ENCODE measurements at places on chromosomes 3 and 15.

GRCh38 chr15:38217191-38217595 lies 35.4 kb upstream of the SPRED1 start:
- peak; percentile 31 for DNase-seq

DNA sequence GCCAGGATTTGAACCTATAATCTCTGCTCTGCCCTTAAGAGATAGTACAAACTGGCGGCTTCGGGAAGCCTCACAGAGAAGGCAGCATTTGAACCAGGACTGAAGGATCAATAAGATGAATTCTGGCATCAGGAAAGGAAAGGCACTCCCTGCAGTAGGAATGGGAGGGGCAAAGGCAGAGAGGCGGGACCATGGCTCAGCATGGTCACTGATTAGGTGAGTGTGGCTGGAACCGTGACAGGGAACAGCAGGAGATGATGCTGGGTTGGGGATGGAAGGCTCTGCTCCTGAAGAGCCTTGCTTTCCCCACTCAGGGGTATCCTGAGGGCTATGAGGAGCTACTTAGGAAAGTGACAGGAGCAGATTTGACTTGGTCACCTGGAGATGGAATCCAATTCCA lies 158.5 kb downstream of the FEZF2 start:
- DNase-seq: no peak

DNA sequence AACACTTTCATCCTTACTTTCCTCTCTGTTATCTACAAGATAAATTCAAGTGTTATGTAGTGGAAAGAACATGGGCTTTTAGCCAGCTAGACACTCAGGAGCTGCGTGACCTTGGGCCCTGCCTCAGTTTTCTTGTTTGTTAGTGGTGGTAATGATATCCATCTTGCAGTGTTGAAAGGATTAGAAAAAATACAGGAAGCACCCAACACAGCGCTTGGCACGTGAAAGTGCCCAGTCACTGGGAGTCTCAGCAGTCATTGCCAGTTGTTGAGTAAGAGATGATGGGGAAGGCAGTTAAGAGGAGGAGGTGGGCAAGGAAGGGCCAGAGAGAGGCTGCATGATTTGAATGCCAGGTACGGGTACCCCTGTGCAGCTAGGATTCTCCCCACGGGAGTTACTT lies 5.3 kb downstream of the PDIA5 start:
- DNase-seq: no peak

GRCh38 chr15:39789736-39790135 lies 7.1 kb upstream of the FSIP1 start:
- DNase-seq: no peak

DNA sequence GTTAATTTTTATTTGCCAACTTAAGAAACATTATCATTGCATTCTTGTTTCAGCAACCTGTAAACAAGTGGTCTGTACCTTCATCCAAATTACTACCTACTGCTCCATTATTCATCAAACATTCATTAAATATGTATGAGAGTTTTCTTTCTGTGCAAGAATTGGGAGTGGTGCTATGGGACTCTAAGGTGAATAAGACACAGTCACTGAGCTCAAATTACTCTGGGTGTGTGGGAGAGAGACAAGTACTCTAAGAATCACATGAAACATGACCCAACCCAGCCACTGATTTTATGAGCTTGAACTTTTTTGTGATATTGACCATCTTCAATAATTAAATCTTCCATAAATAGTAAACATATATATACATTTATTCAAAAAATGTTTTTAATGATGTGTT lies 227.2 kb upstream of the TP63 start:
- DNase-seq: no peak

DNA sequence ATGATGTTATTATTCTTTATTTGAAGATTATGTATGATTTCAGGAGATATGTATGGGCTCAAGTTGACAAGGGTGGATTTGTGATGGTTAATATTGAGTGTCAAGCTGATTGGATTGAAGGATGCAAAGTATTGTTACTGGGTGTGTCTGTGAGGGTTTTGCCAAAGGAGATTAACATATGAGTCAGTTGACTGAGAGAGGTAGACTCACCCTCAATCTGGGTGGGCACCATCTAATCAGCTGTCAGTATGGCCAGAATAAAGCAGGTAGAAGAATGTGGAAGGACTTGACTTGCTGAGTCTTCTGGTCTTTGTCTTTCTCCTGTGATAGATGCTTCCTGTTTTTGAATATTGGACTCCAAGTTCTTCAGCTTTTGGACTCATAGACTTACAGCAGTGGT lies 973.7 kb downstream of the MCTP2 start:
- DNase-seq: no peak

DNA sequence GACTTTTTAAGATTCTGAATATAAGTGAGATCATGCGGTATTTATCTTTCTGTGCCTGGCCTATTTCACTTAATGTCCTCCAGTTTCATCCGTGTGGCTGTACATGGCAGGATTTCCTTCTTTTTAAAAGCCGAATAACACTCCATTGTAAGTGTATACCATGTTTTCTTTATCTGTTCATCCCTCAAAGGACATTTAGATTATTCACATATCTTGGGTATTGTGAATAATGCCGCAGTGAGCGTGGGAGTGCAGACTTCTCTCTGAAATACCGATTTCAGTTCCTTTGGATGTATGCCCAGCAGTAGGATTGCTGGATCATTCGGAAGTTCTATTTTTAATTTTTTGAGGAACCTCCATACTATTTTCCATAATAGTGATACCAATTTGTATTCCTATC lies 136.1 kb downstream of the APBA2 start:
- no peak for DNase-seq

DNA sequence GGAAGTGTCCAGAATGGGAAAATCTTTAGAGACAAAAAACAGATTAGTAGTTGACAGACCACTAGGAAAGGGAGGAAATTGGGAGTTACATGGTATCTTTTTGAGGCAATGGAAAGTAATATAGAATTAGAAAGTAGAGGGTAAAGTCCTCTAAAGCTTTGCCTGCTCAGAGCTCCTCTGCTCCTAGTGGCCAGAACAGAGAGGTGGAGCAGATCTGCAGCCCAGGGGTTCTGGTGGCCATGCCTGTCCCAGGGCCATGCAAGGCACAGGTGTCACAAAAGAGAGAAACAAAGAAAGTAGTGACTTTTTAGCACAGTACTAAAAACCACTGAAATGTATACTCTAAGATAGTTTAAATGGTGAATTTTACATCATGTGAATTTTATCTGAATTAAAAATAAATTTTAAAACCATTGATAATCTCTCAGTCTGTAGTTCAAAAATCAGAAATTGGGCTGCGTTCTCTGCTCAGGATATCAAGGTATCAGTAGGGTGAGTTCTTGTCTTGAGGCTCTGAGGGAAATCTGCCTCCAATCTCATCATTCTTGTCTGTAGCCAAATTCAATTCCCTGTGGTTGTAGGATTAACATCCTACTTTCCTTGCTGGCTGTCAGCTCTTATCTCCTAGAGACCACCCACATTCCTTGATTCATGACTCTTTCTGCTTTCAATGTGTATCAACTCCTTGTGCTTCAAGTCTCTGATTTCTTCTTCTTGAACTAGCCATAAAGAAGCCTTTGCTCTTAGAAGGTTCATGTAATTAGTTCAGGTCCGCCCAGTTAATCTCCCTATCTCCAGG lies 23.6 kb downstream of the PYGO1 start:
- no peak for DNase-seq

DNA sequence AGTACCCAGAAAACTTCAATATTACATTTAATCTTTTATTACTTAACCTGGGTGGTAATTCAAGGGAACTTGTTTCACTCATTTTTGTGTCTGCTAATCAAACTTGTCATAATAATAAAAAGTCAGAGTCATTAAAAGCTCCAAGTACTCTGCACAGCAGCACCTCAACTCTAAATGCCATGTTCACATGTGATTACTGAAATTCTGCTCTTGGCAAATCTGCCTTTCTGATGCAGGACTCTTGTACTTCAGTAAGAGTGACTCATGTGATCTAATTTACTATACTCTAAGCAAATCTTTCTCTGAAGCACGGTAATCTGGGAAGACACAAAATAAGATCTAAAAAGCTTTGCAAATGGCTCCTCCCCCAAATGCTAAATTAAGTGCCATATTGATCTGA lies 6.4 kb downstream of the ROBO1 start:
- DNase-seq: no peak

DNA sequence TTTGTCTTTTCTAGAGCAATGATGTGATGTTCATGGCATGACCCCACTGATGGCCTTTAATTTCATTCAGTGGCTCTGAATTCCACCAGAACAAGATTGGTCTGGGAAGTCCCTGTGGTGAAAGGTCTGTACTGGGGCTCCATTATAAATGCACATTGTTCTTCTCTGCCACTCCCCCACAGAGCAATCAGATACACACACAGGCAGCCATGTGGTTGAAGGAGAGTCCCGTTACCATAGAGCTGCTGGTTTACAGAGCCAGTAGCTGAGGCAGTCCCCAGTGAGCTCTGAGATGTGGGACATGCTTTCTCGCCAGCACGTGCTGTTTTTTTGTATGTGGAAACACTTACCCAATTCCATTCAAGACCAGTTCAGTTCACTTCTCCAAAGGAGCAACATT lies 172.7 kb upstream of the TRIM42 start:
- no peak for DNase-seq

- DNase-seq: no peak
Measured at GRCh38 chr3:141699897-141700296, 38.2 kb upstream of the RNF7 start.

DNA sequence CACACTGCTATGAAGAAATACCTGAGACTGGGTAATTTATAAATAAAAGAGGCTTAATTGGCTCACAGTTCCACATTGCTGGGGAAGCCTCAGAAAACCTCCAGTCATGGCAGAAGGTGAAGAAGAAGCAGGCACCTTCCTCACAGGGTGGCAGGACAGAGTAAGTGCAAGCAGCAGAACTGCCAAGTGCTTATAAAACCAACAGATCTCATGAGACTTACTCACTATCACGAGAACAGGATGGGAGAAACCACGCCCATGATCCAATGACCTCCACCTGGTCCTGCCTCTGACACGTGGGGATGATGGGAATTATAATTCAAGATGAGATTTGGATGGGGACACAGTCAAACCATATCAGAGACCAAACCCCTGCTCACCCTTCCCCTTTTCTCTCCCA lies 75.0 kb downstream of the TRIM69 start:
- peak; percentile 22 for DNase-seq

DNA sequence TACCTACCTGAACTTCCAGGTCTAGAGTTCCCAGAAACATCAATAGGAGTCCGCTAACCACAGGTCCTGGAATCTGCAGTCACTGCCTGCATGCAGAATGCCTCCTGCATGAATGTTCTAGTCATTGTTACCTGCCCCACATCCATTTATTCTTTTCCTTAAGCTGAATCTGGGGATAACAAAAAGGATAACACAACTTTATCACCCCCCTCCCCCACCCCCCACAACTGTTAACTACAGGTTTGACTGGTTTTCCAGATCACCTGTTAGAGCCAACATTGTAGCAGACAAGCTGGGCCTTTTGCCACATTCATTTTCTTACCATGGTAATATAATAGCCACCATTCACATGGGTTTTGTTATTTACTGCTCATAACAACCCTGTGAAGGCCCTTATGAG lies 4.6 kb upstream of the CTSH start:
- DNase-seq: peak; percentile 81

DNA sequence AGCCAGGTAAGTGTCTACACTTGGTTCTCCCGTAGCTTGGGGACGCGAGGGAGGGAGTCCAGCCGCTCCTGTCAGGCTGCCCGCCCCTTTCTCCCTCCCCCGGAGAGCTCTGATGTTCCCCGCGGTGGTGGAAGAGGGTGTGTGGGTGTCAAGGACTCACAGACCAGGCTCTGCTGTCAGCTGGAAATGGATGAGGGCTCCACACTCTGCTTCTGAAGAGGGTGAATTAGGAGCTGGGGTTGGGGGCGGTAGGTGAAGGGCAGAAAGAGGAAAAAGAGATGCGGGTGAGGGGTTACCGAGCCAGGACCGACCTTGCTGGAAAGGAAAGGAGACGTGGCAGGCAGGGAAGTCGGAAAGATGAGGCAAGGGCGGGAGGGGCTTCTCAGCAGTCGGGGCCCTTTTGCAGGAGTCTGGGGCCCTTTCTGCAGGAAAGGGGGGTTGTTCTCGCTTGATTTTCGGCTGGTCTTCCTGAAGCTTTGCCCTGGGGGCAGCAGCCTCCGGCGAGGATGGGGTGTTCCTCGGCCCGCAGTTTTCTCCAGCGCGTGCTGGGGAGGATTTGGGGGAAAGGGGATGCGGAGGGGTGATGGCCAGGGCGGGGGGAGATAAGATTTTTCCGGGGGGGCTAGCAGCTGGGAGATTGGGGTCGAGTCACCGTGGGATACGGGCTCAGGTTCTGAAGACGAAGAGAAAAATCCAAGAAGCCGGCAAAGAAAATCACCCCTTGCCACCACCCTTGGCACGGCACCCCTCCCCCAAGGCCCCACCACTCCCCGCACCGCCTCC lies 602 bp upstream of the BAHD1 start:
- DNase-seq: no peak

- no peak for DNase-seq
Measured at GRCh38 chr3:171833789-171834460, 9.2 kb upstream of the TMEM212 start.

GRCh38 chr3:124064050-124064449 lies 72.1 kb upstream of the ROPN1 start:
- no peak for DNase-seq

- no peak for DNase-seq
Measured at GRCh38 chr3:128274837-128275236, 121.6 kb downstream of the EEFSEC start.

- no peak for DNase-seq
Measured at GRCh38 chr3:10467204-10467603, 38.2 kb downstream of the ATP2B2 start.

DNA sequence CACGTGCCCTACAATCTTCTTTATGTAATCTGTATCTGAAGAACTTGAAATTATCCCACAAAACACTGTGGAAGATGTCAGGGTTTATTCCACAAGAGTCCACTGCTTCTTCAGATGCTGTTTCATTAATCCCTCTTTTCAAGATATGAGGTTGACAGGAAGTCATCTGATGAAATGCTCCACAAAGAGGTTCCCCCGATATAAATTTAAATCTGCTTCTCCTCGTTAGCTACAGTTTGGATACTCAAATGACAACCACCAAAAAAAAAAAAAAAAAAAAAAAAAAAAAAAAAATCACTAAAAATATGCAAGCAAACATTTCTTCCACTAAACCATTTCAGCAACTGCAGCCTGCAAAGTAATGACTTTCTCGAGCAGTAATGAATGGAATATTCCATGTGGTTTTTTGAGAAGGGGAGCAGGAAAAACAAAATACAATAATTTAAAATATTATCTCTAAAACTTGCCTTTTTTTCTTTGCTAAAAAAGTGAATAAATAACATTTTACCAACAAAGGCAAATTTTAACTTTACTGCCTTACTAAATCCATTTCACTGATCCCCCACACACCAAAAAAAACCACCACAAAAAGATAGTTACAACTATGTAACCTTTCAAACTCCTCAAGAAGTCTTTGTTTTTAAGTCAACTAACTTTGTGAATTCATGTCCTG lies 37.8 kb downstream of the DLG1 start:
- DNase-seq: no peak

GRCh38 chr15:34942363-34942762 lies 27.2 kb downstream of the AQR start:
- no peak for DNase-seq

- no peak for DNase-seq
Measured at GRCh38 chr3:157443905-157444796, 7.5 kb downstream of the PTX3 start.

Measured in LNCaP clone FGC (cell line).